Esophagus muscularis mucosa (tissue), 4 donors: ENCODE measurements at places on chromosomes 13 and 19. TPM values are rescaled to one million over a fixed set of nuclear protein-coding genes. Genes with fewer than 3 reads are reported as not detected.

GRCh38 chr13:104011505-104012241 lies 945.5 kb upstream of the SLC10A2 start:
- no peak for DNase-seq

- no peak for DNase-seq
Observed at GRCh38 chr19:29840066-29840950, 28.5 kb downstream of the CCNE1 start.

SMARCA4 gene
- total RNA-seq, result 53.2 TPM

GRCh38 chr13:110576736-110577476 lies 15.4 kb upstream of the RAB20 start:
- no peak for DNase-seq

DNA sequence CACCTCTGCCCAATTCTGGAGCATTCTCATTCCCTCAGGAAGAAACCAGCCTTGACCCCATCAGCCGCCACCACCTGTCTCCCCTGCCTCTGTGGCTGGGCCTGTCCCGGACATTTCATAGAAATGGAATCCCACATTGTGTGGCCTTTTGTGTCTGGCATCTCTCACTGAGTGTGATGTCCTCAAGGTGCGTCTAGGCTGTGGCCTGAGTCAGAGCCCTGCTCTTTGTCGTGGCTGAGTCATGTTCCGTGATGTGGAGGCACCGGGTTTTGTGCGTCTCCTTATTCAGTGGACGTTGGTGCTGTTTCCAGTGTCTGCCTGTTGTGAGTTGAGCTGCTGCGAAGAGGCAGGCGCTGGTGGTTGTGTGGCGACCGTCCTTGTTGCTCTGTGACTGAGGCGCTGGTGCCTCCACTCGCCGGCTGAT lies 3.5 kb downstream of the FZR1 start:
- no peak for DNase-seq
